ENCODE measurements at places on chromosomes 2 and 18.

- DNase-seq: no peak
These were observed 31.3 kb downstream of the PSTPIP2 start for GRCh38 chr18:46040747-46041104.

DNA sequence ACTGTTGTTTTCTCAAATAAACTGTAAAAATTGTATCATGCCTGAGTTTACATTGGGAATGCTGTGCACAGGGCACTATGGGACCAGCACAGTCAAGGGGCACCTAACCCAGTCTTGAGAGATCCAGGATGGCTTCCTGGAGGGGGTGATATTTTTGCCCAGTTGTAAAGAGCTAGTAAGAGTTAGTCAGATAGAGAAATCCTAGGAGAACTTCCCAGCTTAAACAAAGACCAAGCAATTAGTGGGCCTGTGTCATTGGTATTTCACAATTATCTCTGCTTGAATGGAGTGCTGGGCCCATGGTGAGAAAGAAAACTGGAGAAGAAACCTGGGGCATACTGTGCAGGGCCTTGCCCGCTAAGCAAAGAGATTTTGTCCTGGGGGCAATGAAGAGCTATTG, 12.2 kb downstream of the XDH start:
- DNase-seq: peak; percentile 42

DNA sequence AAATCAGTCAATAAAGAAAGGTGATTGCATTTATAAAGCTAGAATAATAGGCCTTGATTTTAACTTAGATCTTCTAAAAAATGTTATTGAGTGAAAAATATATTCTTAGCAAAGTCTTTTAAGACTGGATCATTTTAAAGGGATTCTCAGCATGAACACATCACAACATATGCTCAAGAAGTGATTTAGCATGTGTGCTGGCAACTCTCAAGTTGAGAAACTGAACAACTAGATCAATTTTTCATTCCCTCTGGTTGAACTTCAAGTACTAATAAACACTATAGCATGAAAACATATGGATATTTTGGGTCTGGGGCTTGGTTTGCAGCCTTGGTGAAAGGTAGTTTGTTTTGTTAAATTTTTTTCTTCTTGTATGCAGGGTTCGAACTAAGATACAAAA, 107.8 kb upstream of the PNPT1 start:
- no peak for DNase-seq

DNA sequence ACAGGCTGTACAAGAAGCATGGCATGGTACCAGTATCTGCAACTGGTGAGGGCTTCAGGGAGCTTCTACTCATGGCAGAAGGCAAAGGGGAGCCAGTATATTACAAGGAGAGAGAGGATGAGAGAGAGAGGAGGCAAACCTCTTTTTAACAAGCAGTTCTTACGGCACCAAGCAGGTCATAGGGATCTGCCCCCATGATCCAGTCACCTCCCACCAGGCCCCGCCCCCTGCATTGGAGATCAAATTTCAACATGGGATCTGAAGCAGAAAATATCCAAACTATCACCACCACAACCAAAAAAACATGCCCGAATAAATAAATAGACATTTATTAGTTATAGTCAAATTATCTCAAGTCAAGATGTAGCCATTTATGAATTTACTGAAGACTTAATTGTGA, 14.5 kb upstream of the SLC35F5 start:
- no peak for DNase-seq

DNA sequence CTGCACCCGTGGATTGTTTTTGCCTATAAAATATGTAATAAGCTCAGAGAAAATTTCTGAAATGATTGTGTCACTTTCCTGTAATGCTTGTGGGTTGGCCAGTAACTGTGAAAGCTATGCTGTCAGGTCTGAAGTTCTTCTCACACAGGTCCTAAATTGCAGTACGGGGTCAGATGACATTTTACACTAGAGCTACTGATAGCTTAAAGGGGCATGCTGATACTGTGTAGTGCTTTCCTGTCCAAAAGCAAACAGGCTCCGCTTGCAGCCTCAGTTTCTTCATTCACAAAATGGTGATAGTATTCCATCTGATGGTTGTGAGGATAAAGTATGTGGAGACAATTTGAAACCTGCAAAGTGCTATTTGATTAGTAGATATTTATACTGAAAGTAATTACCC, 7.6 kb upstream of the FARSB start:
- no peak for DNase-seq

DNA sequence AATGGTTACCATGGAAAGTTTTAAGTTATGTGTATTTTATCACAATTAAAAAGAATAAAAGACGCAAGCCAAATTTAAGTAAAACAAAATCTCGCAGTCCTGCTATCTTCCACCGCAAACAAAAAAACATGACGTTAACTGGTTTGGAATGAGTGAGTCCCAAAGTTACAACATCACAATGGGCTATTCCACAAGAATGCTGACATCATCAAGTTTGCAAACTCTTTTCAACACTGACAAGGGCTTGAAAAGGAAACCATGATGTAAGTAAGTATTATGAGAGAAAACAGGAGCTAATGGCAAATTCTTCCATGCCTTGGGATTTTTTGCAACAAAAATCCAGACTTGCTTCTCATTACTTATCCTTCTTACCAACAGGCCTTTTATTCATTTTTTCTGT, 31.1 kb downstream of the SIGLEC15 start:
- peak; percentile 60 for DNase-seq

DNA sequence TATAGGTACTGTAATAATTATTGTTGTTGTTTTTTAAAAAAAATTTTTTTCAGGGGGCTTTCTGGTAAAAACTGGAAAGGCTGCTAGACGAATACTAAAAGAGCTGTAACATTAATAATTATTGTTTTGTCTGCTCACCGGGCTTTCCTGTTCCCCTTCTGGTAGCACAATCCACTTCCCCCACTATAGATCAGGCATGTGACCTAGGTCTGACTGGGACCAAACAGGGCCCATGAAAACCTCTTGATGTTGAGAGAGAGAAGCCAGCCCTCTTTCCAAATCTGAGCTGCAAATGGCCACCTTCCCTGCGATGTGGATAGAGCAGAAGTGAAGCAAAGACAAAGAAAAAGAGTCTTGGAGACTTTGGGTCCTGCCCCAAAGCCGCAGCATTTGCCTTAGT, 23.4 kb downstream of the SH2D6 start:
- DNase-seq: no peak

DNA sequence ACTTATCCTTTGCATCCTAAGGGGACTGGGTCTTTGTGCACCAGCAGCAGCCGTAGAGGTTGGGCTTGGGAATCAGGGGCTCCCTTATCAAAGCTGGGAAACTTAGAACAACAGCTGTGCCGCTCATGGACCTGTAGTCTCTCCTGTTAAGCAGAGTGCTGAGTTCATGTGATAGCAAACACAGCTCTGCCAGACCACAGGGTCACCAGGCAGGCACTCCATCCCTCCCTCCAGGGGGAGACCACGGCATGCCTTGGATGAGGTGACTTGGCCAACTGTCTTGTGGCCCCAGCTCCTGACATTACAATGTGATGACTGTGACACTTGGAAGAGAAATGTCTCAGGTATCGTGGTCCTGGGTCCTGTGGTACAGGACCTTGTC, 60.0 kb downstream of the DGKD start:
- peak; percentile 27 for DNase-seq

DNA sequence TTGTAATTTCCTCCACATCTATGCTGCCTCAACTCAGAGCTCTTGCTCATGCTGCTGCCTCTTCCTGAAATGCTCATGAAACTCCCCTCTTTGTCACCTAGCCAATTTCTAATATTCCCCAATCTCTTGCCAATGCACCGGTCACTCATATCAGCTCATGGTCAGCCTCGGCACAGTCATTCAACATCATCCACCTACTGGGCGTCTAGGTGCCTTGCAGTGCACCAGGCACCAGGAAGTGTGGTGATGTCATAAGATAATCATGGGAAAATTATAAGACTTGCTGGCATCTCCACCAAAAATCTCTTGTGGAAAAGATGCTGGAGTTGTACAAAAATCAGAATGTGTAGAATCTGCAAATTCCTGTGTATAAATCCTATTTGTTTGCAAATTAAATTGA, 52.6 kb upstream of the RAB27B start:
- peak; percentile 74 for DNase-seq

- DNase-seq: no peak
These were observed 463 bp upstream of the DNAJB2 start for GRCh38 chr2:219278655-219279150.

- peak; percentile 48 for DNase-seq
These were observed 76.0 kb downstream of the TGIF1 start for GRCh38 chr18:3525870-3526420.

DNA sequence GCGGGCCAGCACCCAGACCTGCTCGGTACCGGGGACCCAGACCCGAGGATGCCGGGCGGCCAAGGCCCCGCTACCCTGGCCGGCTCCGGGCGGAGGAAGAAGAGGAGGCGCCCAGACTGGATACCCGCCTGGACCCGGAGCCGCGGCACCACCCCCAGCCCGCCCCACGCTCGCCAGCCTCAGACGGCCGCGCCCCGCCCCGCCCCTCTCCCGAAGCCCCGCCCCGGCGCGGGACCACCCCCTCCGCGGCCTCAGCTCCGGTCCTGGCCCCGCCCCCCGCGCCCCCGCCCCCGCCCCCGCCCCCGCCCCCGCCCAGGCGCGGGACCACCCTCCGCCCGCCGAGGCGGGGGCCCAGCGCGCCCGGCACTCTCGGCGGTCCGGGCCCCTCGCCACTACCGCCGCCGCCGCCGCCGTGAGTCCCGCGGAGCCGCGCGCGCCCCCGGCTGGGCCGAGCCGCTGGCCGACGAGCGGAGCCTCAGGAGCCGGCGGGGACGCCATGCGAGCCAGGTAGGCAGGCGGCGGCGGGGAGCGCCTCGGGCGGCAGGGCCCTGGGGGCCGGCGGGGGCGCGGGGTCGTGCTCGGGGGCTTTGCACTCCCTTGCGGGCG, at the start of gene SH3BP4:
Gene SH3BP4, plus strand, starts transcription at position 354 of the 606 bp plus-strand sequence. CDS start 82,986 bp downstream, outside the sequence.
- peak; percentile 88 for DNase-seq

GRCh38 chr2:207988975-207989374, 36.4 kb downstream of the PLEKHM3 start:
- no peak for DNase-seq

GRCh38 chr18:67954594-67954993, 438.1 kb upstream of the DSEL start:
- DNase-seq: no peak

DNA sequence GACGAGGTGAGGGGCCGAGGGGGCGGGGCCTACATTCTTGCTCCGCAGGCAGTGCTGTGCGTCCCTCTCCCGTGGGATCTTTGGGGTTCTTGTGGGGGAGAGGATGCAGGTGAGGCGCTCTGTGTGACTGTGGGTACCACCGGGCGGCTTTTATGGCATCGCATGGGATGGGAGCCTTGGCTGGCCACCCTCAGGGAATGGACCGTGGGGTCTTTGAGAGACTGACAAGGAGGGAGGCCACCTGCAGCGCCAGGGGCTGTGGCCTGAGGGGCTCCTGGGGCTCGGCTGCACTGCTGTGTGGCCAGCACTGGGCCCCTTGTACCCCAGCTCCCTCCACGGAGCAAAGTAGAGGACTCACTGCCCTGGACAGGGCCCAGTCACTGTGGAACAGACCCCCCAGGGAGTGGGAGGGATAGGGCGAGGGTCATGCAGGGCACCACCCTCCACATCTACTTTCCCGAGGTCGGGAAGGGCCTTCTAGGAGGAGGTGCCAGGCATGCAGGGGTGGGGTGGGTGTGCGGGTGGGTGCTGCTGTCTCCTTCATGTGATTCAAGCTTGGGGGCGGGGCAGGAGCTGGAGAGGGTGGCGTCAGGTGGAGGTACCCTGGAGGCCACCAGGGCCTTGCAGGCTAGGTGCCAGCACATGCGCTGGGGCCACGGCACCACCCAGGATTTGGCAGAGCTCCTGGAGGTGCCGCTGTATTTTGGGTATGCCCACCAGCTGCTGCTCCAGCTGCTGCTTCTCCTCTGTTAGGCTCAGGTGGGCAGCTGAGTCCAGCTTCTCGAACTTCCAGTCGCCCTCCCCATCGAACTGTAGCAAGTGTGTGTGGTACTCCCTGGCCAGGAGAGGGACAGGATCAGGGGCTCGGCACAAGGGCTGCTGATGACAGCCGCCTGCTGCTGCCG, 1072.4 kb downstream of the RPIA start:
- no peak for DNase-seq

DNA sequence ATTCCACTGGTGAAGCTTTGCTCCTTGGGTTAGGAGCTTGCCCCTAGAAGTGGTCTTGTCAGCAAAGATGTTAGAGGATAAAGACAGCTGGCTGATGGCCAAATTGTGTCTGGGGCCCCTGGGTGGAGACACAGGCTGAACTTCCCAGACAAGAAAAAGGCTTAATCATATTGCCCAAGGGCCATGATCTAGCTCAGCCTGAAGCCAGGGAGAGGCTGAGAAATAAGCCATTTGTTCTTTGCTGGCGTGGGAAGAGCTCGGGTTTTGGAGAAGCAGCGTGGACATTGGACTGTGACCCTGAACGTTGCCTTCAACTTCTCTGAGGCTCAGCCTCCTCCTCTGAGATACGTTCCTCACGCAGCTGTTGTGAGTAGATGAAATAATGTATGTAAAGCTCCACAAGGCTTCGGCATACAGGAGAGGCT, 153.0 kb downstream of the ZFP36L2 start:
- DNase-seq: peak; percentile 81

DNA sequence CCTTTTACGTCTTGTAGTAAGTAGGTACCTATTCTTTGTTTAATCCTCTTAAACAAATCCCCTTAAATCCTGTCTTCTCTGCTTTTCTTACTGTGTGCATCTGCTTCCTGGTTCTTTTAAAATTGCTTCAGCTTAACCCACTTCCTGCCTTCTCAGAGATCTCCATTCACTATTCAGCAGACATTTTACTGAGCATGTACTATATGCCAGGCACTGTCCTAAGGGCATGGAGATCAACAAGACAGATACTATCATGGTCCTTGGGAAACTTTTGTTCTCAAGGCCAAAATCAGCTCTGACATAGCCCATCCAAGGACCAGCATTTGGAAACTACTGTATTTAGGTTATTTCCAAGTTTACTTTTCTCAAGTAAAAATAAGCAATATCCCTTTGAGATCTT, 227.5 kb downstream of the TPGS2 start:
- DNase-seq: no peak

- peak; percentile 40 for DNase-seq
These were observed 86.9 kb downstream of the LIMS1 start for GRCh38 chr2:108621087-108621559.

DNA sequence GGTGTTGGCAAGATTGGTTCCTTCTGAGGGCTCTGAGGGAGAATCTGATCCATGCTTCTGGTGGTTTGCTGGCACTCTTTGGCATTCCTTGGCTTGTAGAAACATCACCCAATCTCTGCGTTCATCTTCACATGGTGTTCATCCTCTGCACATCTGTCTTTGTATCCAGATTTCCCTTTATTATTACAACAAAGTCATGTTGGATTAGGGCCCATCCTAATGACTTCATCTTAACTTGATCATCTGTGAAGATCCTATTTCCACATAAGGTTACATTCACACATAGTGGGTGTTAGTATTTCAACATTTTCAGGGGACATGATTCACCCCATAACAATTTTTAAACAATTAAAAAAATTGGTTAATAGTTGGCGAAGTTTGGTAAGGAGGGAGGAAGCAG, 177.4 kb upstream of the CWC22 start:
- peak; percentile 36 for DNase-seq
